ENCODE measurements at places on chromosomes 2 and 18.

GRCh38 chr2:170271340-170271739 lies 93.4 kb downstream of the MYO3B start:
- DNase-seq = no peak

- no peak for DNase-seq
These were observed 29.0 kb upstream of the ALPP start for GRCh38 chr2:232349546-232349945.

DNA sequence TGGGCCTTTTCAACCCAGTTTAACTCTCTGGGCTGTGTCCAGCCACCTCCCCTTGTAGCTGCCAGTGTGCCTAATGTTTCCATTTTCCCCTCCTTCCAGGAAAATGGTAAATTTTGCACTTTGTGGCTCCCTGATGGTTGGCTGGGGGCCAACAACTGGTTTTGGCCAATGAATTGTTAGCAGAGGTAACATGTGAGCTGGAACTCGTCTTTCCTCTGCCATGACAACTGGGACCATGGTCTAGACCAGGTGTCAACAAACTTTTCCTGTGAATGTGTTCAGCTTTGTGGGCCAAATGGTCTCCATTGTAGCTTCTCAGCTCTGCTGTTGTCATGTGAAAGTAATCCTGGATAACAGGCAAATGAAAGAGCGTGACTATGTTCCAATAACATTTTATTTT lies 87.2 kb downstream of the DDX1 start:
- DNase-seq = no peak

GRCh38 chr18:33870059-33870458 lies 292.0 kb downstream of the ASXL3 start:
- no peak for DNase-seq

DNA sequence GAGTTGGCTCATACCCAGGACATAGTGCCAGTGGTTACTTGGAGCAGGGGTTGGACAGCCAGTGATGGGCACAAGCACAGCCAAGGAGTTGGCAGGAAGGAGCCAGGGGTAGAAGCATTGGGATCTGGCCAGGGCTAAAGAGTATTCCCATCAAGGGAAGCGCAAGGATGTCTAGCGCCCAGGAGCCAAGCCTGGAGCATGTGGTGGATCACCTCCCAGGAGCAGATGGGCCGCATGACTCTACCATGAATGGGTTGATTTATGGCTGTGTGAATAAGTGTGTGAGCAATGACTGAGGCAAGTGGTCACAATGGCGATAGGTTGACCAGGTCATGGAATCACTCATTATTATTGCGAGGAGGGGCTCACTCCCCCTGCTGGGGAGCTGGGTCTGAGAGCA lies 111.1 kb downstream of the FHOD3 start:
- DNase-seq = no peak

- DNase-seq = peak; percentile 66
These were observed at the start of gene ERICH2 for GRCh38 chr2:170770008-170770605. Gene ERICH2 (plus strand): TSS chr2:170770378. CDS start chr2:170770682, 304 bp downstream.

DNA sequence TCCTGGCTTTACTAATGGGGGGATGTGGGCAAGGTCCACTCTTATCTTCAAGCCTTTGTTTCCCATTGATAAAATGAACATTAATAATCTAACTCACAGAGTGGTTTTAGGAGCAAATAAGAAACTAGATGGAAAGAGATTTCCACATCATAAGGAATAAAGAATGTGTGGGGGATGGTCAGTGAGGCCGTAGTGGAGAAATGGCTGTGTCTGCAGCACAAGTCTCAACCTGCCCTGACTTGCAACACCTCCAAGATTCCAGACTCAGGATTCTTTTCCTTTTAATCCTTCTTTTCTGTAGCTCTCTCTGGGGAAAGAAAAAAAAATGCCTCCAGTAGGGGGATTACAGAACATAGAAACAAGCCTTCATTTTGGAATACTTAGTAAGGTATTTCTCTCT lies 124.2 kb upstream of the MEX3C start:
- DNase-seq = no peak

- DNase-seq = peak; percentile 87
These were observed 176.7 kb downstream of the NRP2 start for GRCh38 chr2:205858881-205859441.

DNA sequence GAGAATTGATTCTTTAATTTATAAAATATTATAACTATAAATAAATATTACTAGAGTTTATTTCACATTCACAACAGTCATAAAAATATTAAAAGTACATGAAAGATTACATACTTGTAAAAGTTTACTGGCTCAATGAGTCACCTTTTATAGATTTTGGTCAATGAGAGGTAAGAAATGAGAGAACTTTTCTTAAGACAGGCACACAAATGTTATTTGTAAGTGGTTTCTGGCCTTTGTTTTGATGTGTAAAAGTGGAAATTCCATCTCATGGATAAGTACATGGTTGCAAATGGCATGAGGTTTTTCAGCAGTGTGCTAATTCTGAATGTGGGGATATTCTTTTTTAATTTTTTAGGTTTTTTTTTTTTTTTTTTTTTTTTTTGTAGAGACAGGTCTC lies 63.8 kb downstream of the TTC27 start:
- no peak for DNase-seq

- no peak for DNase-seq
These were observed 58.0 kb downstream of the NYAP2 start for GRCh38 chr2:225457482-225457881.

GRCh38 chr18:56815926-56816325 lies 164.8 kb downstream of the WDR7 start:
- DNase-seq = no peak

- DNase-seq = no peak
These were observed 5.1 kb upstream of the EML4 start for GRCh38 chr2:42164046-42164445.

GRCh38 chr2:71811726-71812125 lies 335.9 kb downstream of the CYP26B1 start:
- no peak for DNase-seq

DNA sequence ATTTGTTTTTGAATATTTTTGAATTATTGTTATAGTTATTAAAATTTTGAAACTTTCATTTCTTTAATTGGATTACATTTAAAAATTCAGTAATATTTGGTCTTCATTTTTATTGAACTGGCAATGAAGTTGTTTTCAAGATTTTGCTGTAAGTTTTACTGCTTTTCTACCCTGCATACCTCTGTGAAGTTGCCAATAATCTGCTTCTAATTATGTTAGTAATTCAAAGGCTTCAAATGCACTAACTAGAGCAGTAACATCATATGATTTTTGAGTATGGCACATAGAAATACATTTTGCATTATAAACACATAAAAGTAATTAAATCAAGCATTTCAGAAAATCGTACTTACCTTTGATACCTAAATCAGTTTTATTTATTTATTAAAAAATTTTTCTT lies 40.3 kb upstream of the FAM171B start:
- peak; percentile 8 for DNase-seq

DNA sequence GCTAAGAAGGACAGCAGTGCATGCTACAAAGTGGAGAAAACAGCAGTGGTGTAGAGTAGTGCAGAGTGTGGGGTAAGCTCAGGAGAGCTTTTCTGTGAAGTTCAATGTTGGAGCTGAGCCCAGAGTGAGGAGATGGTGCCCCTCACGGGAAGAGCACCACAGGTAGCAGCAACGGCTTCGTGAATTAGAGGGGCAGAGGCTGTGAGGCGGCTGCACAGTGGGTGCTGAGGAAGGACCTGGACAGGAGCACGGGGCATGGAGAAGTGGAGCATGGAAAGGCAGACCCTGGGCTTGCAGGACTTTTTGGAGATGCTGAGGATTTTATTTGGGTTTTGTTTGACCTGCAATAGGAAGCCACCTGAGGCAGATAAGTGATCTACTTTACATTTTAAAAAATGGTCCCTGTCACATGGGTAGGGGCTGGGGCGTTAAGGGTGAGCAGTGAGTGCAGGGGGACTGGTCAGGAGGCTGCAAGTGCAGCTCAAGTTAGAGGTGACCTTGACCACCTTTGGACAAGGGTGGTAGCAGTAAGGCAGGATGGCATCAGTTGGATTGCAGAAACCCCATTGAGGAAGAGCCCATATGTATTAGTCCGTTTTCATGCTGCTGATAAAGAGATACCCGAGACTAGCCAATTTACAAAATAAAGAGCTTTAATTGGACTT lies 85.0 kb downstream of the MYCN start:
- no peak for DNase-seq

- no peak for DNase-seq
These were observed 209.1 kb upstream of the CTAGE1 start for GRCh38 chr18:22626771-22627170.

GRCh38 chr2:10526281-10527000 lies 78.3 kb upstream of the ODC1 start:
- no peak for DNase-seq

DNA sequence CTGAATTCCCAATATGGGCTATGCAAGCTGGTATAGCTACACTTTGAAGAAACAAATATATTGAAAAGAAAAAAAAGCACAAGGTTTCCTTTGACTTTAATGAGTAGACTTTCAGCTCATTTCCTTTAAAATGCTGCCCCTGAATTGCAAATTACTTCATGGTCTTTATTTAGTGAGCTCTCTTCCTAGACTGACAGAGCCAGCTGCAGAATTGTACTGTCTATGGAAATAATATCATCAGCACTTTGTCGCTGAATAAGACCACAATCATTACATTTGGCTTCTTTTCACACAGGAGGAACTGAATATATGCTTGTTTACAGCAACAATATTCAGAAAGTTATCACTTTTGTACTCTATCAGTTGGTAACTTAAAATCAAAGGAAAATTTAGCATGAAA lies 41.7 kb downstream of the ARL5A start:
- DNase-seq = no peak

GRCh38 chr2:240560084-240560479 lies at the start of gene DUSP28:
Gene DUSP28 (plus strand): TSS chr2:240560357. CDS start chr2:240560685, 328 bp downstream.
- peak; percentile 95 for DNase-seq

GRCh38 chr2:23379220-23379695 lies 5.7 kb upstream of the KLHL29 start:
- DNase-seq = no peak

GRCh38 chr2:96404446-96405373 lies 69.1 kb downstream of the NCAPH start:
- no peak for DNase-seq

- peak; percentile 39 for DNase-seq
These were observed 23.7 kb downstream of the METTL4 start for GRCh38 chr18:2547477-2548087.

DNA sequence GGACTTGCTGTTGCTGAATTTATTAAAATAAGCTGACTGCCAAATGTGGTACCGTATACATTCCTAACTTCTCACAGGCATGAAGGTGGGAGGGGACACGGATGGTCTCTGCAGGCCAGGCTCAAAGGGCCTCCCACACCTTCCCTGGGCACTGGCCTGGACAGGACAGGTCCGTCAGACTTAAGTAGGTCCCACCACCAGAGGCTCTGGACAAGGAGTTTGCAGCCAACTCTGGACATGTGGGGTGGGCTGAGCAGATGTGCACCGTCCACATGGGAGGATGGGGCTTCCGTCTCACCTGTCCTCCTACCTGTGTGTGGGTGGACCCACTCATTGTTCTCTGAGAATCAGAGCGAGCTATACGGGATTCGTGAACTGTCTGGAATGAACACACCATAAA lies 8.2 kb downstream of the ODC1 start:
- DNase-seq = no peak

DNA sequence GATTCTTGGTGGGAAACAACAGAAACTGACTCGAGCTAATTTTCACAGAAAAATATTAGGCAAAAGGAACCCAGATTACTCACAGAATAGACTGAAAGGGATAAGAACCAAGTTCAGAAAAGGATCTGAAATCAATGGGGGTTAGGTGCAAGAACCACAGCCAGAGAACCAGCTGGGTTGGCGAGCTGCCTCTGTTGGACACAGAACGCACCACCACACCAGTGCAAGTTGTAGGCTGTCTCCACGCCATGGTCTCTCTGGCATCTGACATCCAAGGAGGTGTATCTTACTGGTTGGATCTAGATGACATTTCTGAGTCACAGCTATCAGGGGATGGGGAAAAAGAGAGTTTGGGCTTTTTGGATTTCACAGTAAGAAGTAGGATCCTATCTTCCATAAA lies 18.6 kb upstream of the ONECUT2 start:
- no peak for DNase-seq

DNA sequence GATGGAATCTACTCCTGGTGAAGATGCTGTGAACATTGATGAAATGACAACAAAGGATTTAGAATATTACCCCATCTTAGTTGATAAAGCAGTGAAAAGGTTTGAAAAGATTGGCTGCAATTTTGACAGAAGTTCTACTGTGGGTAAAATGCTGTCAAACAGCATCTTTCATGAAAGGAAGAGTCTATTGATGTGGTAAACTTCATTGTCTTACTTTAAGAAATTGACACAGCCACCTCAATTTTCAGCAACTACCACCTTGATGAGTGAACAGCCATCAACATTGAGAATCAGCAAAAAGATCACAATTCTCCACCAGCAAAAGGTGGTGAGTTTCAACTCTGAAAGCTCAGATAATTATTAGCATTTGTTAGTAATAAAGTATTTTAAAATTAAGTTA lies 310.3 kb upstream of the RBMS1 start:
- DNase-seq = no peak

DNA sequence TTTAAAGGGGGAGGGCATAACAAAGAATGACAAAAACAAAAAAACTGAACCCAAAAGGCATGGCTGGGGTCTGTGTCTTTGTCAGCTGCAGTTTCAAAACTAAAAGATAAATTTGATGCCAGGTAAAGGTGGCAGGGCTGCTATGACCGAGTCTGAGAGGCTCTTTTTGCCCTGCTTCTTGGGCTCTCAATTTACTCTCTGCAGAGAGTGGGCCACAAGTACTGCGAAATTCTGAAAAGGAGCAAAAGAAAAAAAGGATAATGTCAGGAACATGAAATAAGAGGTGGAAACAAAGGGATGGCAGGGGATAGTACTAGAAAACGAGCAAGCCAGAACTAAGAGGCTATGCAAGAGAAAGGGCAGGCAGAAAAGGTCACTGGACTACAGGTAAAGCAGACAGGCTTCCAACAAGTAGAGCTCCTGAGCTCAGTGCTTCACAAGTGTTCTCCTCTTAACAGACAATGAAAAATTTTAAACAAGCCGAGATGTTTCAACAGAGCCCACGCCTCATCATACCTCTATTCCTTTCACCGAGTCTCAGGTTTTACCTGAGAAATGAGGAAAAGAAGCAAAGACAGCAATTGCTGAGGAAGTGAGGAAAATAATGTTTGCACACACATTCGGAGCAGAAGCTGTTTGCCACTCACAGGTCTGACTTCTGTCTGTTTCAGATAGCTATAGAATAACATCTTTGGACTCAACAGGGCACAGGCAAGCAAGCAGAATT lies 7.3 kb downstream of the IRS1 start:
- no peak for DNase-seq

DNA sequence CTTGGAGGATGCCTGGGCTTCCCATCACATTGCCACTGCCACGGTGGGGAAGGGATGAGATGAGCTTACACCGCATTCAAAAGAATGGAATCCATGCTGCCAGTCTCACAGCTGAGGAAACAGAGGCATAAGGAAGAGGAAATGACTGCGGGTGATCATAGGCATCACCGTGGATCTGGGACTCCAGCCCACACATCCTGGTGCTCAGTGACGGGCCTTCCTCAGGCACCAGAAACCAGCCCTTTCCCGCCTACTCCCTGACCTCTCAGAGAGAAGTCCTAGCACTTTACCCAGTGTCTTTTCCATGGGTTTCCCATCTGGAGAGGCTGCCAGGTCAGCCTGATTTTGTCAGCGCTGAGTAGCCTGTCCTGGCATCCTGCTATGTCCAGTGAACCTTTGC lies 5.3 kb upstream of the PLB1 start:
- DNase-seq = no peak

GRCh38 chr2:123696021-123696420 lies 329.1 kb upstream of the CNTNAP5 start:
- no peak for DNase-seq

Data from AG20443 (cell line).